ENCODE measurements at places on chromosomes 12 and 14.

DNA sequence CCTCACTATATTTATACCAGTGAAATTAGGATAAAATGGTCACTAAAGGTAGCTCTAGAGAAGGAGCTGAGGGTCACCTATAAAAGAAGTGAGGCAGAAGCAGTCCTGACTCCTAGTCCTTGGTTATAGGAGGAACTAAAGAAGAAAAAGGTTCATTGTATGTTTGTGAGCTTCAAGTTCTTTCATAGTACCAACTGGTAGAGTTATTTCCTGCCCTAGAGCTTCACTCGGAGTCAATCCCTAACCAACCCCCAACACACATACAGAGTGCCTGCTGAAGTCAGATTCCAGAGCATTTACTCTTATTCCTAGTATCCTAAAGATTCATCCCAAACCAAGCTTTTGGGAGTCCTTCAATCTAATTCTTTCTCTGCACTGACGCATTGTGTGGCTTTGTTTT, 29.3 kb upstream of the FRMD6 start:
- DNase-seq: no peak

- no peak for DNase-seq
These were observed 18.8 kb downstream of the RMST start for GRCh38 chr12:97481428-97481827.

DNA sequence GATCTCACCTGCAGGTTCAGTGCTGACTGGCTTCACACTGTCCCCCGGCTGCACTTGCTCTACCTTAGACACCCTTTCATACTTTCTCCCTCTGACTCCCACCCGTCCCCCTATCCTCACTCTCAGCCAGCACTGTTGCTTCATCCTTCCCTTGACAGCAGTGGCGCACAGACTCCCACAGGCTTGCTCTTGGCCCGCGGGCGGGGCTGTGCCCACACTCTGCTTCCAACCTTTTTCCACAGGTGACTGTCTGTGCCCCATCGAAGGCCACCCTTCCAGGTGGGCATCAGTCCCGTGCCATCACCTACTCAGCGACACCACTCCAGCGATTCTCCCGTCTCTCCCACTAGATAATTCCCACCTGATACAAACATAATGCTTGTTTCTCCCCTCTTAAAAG, 1.0 kb upstream of the RPS6KL1 start:
- no peak for DNase-seq

DNA sequence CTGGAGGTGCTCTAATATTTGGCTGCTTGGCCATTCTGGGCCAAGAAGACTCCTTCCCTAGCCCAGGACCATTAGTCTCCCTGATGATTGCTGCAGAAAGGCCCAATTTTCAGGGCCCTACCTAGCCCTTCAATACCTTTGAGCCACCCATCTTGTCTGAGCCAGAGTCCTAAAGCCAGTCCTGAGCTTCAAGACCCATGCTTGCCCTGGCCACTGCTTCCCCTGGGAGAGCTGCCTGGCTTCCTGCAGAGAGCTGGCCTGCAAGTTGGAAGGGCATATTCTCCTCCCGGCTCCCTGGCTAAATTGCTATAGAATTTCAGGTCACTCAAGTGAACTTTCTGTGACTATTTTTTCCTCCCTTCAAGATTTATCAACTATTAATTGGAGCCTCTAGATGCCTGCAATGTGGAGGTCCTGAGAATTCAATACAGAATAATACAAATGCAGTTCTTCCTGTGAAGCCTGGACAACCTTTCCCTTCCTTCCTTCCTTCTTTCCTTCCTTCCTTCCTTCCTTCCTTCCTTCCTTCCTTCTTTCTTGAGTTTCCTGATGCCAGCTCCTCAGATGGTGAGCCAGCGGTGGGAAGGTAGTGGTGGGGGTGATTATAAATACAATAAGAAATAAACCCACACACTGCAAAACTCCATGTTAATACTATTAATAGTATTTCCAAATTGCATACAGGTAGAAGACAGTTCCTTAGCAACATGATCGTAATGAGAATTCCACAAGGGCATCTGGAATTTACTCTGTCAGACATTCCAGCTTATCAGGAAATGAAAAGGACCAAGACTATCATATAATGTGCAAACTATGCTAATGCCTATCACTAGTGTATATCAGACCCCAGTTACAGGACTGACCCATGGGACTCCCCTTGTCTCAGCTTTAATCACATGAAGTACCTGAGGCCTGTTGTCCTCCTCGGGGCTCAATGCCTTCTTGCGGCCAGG, 108.1 kb downstream of the ZFP36L1 start:
- DNase-seq: no peak

- no peak for DNase-seq
These were observed 43.7 kb upstream of the RNU6-8 start for GRCh38 chr14:32246751-32247150.

DNA sequence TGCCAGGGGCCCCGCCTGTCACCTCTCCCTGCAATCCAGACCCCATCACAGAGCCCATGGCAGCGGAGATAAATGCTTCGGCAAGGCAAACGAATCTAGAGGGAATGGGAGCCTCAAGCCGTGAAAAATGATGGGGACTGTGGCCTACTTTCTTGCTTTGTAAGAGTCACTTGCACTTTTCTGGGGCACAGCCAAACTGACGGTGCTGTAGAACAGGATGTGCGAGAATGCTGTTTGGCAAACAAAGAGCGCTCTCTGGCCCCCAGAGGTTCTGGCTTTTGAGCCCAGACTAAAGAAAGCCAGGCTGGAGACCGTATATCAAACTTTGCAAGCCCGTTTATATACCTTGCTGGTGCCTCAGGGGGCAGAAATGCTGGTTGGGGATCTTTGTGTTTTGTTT, 108.7 kb downstream of the CACNA1C start:
- DNase-seq: peak; percentile 39

- peak; percentile 64 for DNase-seq
These were observed 207.1 kb downstream of the PIK3C2G start for GRCh38 chr12:18468246-18469075.

GRCh38 chr12:54649825-54650224, 1.7 kb upstream of the DCD start:
- no peak for DNase-seq

GRCh38 chr12:127339065-127339464, 927.9 kb upstream of the TMEM132C start:
- DNase-seq: no peak

DNA sequence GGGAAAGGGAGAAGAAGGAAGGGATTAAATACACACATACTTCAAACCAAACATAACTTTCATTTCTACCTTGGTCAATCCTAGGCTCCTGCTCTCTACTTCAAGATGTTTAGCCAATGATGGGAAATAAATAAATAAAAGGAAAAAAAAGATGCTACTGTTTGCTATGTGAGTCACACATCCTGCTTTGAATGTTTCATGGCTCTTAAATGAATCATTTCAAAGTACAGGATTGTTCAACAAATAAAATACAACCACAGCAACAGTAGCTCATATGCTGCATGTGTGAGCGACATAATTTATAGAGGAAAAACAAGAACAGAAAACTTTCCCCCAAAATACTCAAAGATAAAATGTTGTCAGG, 54.3 kb upstream of the NPFF start:
- peak; percentile 91 for DNase-seq

DNA sequence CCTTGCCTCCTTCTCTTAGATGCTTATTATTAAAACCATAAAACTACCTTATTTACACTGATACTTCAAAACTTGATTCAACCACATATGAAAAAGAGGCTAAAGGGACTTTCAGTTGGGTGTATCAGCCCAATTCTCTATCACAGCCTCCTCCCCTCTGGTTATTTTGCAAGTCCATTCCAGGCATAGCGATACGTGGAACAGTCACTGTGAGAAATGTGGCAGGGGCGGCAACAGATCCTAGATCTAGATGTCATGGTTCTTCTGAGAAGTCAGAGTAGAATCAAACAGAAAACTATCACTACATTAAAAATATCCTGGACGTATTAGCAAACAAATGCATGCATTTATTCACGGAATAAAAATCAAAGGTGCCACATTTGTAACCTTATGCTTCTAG, 83.2 kb downstream of the RALGAPA1 start:
- no peak for DNase-seq

DNA sequence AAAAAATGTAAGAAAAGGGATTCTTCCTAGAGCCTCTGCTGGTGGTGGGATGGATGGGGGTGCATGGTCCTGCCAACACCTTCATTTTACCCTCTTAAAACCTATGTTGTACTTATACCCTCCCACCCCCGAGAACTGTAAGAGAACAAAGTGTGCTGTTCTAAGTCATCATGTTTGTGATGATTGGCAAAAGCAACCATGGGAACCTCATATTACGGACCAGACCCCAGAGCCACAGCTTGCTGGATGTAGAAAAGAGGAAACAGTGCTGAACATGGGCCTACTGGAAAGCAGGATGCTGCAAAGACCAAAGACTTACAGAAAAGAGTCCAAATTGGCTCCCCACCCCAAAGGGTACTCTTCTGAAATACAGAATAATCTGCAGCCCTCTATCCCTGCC, 311.2 kb downstream of the DUSP6 start:
- DNase-seq: no peak

- no peak for DNase-seq
These were observed 14.8 kb upstream of the DYRK2 start for GRCh38 chr12:67633708-67634107.

DNA sequence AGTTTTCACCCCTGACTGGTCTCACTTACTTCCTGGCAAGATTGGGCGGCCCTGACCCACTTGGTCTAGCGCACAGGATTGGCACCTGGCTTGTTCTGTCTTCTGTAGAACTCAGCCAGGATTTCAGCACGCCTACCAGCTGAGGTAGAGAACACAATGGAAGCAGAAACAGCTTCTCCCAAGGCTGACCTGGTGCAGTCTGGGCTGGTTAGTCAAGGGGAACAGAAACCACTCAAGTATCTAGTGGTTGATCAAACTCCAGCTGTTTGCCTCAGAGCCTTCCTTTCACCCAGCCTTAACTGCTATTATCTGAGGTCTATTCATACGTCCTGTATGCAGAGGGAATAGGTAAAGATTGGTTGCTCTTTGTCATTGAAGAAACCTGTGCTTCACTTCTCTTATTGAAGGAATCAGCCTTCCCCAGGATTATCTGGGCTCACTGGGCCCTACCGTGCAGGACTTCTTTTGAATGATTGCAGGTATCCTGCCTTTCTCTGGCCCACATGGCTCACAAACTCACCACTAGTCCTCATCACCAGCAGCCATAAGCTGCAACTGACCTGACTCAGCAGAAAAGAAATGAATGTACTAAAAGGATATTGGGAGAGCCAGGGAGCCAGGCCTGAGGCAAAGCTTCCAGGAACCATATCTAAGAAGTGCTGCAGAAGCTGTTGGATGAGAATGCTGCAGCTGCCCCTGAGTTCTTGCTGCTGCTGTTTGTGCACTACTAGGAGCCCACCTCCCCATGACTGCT, 2.5 kb upstream of the PLEKHD1 start:
- no peak for DNase-seq

DNA sequence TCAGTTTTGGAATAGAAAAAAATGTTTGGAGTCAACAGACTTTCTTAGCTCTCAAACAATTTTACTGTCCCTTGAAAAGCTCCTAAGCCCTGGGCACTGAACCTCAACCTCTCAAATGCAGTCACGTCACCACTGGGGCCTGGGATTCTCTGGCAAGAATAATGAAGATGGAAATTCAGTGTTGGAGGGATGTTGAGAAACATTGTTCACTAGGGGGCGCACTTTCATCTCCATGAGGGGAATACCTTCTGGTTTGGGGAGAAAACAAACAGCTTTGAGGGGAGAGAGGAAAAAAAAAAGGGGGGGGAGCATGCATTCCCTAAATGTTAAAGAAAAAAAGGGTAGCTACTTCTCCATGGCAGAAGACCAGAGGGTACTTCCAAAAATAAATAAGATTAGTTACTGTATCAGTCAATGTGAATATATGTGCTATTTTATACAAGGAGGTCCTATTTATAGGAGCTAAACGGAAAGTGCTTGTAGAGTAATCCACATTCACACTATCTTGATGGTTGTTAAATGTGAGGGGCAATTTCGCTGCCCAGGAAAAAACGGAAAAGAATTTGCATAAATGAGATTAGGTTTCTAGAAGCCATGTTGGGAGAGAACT, 5.8 kb upstream of the TBPL2 start:
- peak; percentile 72 for DNase-seq
